ENCODE measurements at places on chromosomes 7 and 10.

- DNase-seq: no peak
These were observed 126.5 kb downstream of the HIPK2 start for GRCh38 chr7:139651308-139651707.

- peak; percentile 53 for DNase-seq
These were observed 4.9 kb downstream of the RADIL start for GRCh38 chr7:4878336-4879335.

- DNase-seq: no peak
These were observed 7.4 kb upstream of the ARID5B start for GRCh38 chr10:61894133-61894532.

DNA sequence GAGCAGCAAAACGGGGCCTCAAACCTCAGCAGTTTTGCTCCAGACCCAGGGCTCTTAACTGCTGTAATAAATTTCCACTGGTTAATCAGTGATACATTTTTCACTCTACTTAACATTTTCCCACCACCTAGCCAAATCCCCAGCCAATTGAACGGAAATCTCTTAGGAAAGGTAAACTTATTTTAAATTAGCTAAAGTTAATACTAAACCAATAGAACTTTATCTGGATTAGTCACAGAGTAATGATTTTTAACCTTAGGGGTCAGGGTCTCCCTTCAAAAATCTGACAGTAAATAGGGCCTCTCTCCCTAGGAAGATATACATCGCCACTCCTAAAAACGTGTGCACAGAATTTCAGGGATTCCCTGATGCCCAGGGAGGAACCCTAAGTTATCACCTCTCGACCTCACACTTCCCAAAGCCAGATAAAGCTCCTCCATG, 87.4 kb upstream of the KMT2E start:
- no peak for DNase-seq

GRCh38 chr10:29623797-29624196, 11.0 kb downstream of the SVIL start:
- DNase-seq: no peak

GRCh38 chr7:120030876-120031275, 242.1 kb upstream of the KCND2 start:
- DNase-seq: no peak

DNA sequence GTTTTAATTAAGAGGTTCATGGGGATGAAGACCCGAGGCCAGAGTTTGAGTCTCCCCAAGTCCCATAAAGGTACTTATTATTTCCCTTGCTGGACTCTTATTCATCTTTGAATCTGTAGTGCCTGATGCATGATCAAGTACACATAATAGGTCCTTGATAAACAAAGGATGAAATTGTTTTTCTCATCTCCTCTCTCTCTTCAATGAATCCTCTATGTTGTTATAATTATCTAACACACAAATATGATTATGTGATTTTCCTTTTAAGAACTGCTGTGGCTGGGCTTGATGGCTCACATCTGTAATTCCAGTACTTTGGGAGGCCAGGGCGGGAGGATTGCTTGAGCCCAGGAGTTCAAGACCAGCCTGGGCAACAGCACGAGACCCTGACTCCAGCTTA, 117.7 kb downstream of the BAMBI start:
- no peak for DNase-seq

GRCh38 chr10:90992462-90992861, 71.6 kb upstream of the ANKRD1 start:
- DNase-seq: no peak

DNA sequence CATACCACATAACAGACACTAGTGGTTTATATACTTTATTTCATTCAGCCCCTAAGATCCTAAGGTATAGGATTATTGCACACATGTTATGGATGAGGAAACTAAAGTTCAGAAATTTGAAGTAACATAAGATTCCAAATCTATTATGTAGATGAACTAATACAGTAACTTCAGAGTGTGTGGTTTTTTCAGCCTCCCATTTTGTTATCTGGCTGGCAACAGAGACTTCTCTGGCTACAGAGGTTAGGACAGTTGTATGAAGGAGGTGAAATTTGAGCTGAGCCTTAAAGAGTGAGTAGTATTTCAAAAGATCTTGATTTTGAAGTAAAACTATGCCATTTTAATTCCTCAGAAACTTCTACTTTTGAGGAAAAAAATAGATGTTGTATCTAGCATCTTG, 125.4 kb downstream of the MAPK8 start:
- DNase-seq: no peak

DNA sequence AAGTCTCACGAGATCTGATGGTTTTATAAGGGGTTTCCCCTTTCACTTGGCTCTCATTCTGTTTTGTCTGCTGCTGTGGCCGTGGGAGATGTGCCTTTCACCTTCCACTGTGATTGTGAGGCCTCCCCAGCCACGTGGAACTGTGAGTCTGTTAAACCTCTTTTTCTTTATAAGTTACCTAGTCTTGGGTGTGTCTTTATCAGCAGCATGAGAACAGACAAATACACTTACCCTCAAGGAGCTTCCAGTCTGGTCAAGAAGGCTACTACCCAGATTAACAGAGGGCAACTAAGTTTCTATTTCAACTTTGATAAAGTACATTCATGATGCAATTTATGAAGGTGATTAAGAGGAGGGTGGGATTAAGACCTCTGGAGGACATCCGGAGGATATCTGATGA, 13.1 kb downstream of the SMKR1 start:
- DNase-seq: no peak

- DNase-seq: no peak
These were observed 98.7 kb downstream of the CALCR start for GRCh38 chr7:93475811-93476210.

GRCh38 chr7:27194686-27195379, 5.1 kb downstream of the HOXA13 start:
- peak; percentile 19 for DNase-seq

DNA sequence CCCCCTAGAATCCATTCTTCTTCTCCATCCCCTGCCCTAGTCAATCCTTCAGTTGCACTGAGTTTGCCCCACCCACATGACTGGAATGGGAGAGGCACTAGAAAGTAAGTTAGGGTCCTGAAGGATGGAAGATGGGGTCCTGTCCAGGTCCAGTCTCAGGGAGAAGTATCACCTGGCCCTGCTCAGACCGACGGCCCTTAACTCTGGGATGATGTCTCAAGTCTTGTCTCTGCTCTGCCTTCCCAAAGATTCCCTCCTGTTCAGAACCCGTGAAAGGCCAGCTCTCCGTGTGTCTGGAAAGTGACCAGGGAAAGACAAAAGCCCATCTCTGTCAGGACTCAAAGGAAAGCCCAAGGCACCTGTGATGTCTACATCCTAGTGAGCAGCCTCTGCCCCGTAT, 88.8 kb downstream of the OAT start:
- DNase-seq: no peak

- DNase-seq: no peak
These were observed 303.7 kb downstream of the WDR11 start for GRCh38 chr10:121154846-121155245.

DNA sequence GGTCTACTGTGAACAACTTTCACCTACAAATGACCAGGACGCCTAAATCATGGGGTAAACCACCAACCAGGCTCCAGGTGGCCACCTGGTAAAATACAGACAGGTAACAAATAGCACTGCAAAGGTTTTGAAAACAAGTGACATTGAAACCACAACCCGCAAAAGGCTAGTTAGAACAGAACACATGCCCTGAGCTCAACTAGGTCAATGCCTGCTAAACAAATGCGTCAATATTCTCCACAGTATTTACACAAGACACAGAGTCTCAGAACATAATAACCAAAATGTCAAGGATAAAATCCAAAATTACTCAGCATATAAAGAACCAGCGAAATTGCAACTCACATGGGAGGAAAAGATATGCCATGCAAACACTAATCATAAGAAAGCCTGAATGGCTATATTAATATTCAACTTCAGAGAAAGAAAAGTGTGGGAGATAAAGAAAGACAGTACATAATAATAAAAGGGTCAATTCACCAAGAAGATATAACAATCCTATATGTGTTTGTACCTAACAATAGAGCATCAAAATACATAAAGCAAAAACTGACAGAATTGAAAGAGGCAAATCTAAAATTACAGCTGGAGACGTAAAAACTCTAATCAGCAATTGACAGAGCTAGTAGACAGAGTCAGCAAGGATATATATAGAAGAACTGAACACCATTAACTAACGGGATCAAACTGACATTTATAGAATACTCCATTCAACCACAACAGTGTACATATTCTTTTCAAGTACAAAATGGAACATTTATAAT, 47.6 kb downstream of the SMURF1 start:
- DNase-seq: no peak

DNA sequence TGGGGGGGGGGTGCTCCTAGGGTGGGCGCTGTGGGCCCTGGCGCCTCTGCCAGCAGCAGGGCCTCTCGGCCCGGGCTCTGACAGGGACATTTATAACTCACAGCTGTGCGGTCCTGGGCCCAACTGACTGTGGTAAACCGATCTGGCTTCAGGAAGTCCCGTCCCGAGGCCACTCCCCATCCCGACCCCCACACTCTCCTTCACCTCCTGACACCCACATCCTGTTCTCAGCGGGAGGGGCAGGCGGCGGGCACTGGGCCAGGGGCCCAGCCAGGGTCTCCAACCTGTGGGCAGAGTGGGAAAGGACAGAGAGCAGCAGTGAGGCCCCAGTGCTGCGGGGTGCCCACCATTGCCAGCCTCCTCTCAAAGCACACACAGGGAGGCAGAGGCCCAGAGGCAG, 69.1 kb downstream of the ZMIZ1 start:
- DNase-seq: no peak

- no peak for DNase-seq
These were observed 370.4 kb downstream of the HGF start for GRCh38 chr7:81399471-81399870.

GRCh38 chr10:50508315-50509051, 115.3 kb downstream of the SGMS1 start:
- DNase-seq: no peak

DNA sequence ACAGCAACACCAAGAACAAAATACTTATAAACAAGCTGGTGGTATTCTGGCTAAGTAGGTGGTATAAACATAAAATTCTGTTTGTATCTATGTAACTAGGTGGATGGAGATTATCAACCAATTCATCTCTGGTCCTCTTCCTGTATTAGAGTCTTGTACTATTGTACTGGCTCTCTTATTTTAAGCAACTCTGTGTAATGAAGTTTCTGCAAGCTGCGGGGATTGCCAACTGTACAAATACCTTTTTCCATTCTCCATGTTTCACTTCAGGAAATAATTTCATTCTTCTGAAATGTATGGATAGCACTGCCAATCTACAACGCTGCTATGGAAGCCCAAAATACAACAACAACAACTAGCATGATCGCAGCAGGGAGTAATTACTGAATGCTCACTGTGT, 44.8 kb downstream of the JAZF1 start:
- no peak for DNase-seq

DNA sequence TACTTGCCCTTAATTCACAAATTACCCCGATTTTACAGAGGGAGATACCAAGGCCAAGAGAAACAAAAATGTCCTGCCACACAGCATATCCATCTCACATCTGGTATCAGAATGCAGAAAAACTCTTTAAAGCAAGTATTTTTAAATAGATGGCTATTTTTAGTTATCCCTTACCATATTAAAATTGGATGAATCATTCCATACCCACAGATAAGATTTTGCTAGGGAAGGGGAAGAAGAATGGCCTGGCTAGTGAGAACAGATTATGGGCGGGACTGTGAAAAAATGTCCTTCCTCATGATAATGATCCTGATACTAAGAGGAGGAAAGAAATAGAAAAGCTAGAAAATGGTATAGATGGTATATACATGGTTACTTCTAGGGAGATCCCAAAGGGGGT, 80.6 kb upstream of the GATAD1 start:
- no peak for DNase-seq

DNA sequence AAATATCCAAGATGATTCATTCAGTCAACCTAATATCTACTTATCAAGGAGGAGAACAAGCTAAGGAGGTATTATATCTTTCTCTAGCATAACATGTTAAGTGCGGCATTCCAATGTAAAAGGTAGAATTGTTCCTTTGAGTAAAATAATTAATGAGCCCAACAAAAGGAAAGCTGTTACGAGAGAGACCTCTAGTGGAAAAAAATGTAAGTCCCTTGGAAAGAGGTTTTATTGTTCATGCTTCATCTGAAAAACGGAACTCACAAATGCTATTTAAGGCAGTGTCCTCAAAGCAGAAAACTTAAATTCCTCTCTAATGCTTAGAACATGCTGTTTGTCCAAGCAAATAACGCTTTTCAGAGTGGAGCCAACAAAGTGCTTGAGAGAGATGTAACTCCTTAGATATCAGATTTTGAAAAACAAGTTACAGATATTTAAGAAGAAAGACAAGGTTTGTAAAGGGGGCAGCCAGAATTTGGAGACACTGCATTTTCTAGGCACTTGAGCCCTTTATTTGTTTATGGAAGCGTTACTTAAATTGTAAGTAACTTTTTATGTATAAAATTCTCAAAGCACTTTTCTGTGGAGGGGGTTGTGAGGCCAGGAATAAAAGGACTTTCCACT, 119.9 kb downstream of the TFEC start:
- peak; percentile 9 for DNase-seq

DNA sequence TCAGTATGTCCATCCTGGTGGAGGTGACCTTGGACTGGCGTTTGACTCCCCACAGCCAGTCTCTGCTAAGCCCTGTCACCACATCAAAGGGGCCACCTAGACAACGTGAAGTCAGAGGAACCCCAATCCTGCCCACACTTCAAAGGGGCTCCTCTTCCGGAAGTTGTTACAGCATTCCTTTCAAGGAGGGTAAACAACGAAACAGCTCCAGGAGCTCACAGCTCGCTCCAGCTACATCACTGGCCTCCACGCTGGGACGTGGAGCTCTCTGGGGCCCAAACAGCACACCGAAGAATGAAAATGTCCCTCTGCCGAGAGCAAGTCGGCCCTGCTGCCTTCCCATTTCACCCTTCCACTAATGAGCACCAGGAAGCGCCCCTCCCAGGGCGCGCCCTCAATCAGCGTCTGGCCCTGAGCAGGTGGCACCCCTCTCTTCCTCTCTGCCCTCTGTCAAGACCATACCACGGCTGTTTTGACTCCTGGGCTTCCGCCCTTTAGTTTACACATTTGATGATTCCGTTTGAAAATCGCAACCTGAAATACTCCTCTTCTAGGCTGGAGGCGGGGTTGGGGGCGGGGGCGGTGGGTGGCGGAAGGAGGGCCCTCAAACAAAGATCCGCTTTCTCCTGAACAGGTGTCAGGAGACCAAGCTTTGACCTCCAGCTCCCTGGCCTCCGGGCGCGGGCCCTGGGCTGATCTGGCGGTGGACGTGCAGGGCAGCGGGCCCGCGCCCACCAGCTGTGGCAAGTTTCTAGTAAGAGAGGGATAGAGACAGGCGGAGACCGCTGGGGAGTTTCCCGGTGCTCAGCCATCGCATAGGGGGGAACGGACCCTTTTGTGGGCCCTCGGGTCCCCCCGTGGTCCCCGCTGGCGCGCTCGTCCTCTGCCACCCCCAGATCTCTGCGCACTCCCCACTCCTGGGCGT, 53.1 kb upstream of the KDM7A start:
- peak; percentile 39 for DNase-seq

DNA sequence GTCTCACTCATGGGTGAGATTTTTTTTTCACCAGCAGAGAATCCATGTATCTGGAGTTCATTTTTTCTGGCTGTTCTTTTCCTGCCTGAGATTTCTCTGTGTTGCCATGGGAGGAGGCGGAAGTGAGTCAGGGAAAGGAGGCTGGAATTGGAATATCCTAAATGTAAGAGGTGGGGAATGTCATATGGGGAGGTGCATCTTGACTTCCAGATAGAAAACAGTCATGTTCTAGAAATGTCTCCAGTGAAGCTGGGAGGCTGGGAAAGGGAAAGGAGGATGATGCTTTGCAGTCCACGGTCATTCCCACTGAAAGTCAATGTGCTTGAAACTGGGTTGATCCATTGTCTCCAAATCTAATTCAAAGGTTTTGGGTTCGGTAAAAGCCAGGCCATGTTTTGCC, 39.7 kb upstream of the HPS1 start:
- no peak for DNase-seq
